Foreskin keratinocyte (primary cell): ENCODE measurements at places on chromosomes 2 and 18.

DNA sequence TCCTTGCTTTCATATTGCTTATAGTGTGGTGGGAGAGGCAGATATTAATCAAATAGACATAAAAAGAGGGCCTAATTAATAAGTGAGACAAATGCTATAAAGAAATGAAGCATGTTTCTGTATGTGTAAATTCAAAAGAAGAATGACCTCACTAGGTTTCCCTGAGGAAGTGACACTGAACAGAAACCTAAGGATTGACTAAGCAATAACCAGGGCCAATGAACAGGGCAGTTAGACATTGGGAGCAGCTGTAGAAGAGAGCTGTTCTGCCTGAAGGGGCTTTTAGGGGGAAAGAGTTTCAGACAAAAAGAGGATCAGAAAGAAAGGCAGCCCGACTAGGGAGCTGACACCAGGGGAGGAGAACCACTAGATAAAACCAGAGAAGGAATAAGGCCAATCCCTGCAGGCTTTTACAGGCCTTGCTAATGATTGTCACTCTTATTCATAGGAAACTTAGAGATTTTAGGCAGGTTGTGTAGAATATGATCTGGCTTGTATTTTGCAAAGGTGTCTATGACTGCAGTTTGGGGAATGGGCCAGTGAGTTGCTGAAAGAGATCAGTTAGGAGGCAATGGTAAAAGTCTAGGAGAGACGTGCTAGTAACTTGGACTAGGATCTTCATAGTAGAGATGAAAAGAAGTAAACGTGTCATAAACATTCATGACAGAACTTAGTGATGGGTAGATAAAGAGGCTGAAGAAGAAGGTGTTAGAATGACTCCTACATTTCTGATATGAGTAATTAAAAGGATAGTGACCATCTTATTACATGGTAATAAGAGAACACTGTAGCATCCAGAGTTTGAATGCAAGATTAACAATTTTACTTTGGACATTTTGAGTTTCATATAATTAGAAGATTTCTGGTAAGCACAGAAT is 26.8 kb upstream of the NABP1 start:
- DNase-seq = peak; percentile 53

DNA sequence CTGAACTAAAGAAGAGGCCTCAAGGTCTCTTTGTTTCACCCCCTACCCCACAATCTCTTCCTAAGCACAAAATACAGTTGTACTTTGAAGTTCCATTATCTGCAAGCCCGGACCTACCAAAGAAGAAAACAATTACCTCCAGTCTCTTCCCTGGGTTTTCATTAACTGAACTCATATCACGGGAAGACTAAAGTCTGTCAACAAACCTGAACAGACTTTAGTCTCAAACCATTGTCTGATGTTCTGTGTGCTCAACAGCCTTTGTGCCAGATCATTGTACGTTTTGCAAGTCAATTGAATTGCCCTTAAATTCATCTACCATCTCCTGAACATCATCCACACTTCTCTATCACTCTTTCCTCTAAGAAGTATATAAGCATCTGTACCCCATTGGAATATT is 1021.9 kb upstream of the CDH2 start:
- DNase-seq = no peak

DNA sequence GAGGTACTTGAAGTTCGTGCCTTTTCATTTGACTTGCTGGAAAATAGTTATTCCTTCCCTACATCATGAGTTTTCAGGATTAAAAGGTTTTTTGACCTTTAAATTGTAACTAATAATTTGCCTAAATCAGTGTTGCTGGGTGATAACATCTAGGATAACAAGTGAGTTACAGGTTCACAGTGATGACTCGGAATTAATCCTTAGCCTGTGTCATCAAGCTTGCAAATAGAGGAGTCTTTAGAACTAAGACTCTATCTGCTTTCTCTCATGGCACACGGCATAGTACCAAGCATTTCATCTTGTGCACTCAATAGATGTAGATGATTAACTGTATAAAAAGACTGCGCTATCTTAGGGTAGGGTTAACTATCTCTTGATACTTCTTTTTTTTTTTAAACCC is 79.5 kb downstream of the CAMKMT start:
- DNase-seq = peak; percentile 29

GRCh38 chr18:59961070-59961469 is 61.3 kb downstream of the PMAIP1 start:
- DNase-seq = peak; percentile 72
